ENCODE measurements at places on chromosomes 13 and 19. TPM values are rescaled to one million over a fixed set of nuclear protein-coding genes. Genes with fewer than 3 reads are reported as not detected.

DNA sequence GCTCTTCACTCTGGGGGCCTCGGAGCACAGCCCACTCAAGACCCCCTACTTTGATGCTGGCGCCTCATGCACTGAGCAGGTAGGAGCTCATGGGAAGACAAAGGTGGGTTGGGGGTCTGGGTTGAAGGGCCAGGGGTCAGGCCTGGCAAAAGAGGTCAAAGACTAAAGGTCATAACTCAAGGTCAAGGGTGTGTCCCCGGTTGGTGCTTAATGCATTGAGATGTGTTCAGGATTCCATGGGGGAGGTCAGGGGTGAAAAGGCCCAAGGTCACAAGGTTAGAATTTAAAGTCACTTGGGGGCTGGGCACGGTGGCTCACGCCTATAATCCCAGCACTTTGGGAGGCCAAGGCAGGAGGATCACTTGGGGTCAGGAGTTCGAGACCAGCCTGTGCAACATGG lies 4.9 kb upstream of the TOMM40 start:
- no peaks in the 10 kb centered on the region for H3K36me3 ChIP-seq
- H3K27ac ChIP-seq, result no peak overlapping the region
- no peaks in the 10 kb centered on the region for H3K27me3 ChIP-seq
- no peak overlapping the region for H3K4me3 ChIP-seq
- DNase-seq, result no peak
- H3K4me1 ChIP-seq, result peaks cover 5% of the 10 kb centered on the region

DNA sequence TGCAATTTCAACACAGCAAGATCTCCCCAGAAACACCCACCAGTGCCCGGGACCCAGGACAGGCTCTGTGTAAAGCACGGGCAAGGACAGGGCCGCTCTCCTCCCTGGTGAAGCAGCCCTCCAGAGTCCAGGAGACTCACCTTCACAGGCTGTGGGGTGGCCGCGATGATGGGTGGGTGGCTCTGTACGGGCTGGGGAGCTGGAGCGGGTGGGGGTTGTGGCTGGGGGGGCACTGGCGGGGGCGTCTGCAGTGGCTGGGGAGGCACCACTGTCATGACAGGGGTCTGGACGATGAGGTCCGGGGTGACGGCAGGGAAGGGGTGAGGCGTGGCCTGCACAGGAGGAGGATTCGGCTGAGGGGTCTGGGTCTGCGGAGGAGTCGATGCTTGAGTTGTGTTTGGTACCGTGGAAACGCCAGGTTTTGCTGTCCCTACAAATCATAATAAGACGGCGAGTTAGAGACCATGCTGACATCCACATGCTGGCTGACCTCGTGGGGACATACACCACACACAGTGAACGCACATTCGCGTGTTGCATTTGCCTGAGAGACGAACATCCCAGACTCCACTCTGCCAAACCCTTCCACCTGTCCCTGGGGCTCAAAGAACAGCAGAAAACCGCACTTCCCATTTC lies 33.1 kb upstream of the EPHX3 start:
- H3K4me1 ChIP-seq, result no peaks in the 10 kb centered on the region
- no peak for DNase-seq
- peak overlapping the region; percentile 24 for H3K27ac ChIP-seq

GRCh38 chr13:75704194-75704926 lies 68.2 kb downstream of the LMO7 start:
- H3K27me3 ChIP-seq, result no peaks in the 10 kb centered on the region
- no peaks in the 10 kb centered on the region for H3K4me1 ChIP-seq
- peak overlapping the region; percentile 56 for H3K27ac ChIP-seq
- DNase-seq, result no peak
- no peaks in the 10 kb centered on the region for H3K36me3 ChIP-seq

DNA sequence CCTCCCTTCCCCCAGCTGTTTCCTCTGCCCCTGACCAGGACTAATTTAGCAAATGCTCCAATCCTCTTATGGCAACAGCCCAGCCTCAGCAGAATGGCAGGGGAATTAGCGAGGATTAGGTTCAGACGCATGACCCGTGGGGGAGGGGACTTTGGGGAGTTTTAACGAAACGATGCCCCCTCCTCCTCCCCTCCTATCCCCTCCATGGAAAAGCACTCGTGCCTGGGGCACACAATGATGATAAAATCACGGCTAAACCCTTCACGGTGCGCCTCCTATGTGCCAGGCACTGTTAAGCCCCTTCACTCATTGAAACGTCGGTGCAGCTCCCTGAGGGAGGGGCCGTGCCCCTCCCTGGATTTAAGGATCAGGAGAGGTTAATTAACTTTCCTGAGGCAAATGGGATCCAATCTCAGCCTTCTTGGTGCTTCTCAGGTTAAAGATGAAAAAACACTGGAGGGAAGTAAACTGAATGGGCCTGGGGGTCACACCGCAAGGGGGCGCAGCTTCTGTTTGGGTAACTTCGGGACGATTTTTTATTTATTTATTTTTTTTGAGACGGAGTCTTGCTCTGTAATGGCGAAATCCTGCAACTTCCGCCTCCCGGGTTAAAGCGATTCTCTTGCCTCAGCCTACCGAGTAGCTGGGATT lies 10.1 kb upstream of the TPRX2 start:
- H3K27me3 ChIP-seq, result no peaks in the 10 kb centered on the region
- peak; percentile 24 for DNase-seq
- no peaks in the 10 kb centered on the region for H3K36me3 ChIP-seq
- no peaks in the 10 kb centered on the region for H3K4me1 ChIP-seq

The LAIR2 gene
- not detected for total RNA-seq

DNA sequence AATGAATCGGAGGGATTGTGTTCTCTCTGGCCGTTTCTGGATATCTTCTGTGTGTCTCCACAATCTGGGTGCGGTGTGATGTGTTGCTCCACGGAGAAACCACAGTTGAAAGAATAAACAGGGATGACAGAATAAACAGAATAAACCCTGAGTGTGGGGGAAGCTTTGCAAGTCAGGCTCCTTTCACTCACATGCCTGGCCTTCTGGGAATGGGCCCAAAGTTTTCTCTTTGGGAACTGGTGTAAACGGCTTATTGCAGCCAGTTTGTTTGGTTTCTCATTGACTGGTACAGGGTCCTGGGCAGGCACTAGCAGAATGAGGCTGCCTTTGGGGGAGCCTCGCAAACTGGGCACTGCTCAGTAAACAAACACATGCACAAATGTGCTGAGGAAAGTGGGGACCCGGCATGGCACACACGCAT lies 324.7 kb downstream of the DLEU7 start:
- no peaks in the 10 kb centered on the region for H3K36me3 ChIP-seq
- no peak overlapping the region for H3K27ac ChIP-seq
- H3K4me3 ChIP-seq, result no peak overlapping the region
- peak; percentile 34 for DNase-seq

GRCh38 chr19:7486923-7487322 lies 1.9 kb downstream of the PEX11G start:
- H3K27ac ChIP-seq, result no peak overlapping the region
- no peak for DNase-seq
- no peaks in the 10 kb centered on the region for H3K36me3 ChIP-seq
- H3K27me3 ChIP-seq, result no peaks in the 10 kb centered on the region

DNA sequence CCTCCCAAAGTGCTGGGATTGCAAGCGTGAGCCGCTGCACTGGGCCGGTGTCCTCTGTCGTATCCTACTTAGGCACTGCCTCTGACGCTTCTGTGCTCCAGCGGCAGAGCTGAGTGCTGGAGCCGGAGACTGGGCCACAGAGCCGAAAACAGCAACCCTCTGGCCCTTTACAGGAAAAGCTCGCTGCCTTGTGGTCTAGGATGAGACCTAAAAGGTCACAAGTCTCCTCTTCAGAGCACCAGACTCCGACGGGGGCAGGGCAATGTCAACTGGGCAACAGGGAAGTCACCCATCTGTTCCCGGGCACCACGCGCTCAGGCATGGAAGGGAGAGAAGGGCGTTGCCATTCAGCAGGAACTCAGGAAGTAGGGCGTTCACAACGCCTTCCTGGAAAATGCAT lies 91.7 kb downstream of the GADD45B start:
- H3K36me3 ChIP-seq, result no peaks in the 10 kb centered on the region
- DNase-seq, result peak; percentile 79
- no peaks in the 10 kb centered on the region for H3K4me1 ChIP-seq

The SMIM24 gene
- 59.0 TPM for total RNA-seq

GRCh38 chr19:52070496-52070895 lies 21.9 kb upstream of the ZNF432 start:
- no peak for DNase-seq
- no peaks in the 10 kb centered on the region for H3K4me1 ChIP-seq
- no peaks in the 10 kb centered on the region for H3K27me3 ChIP-seq
- no peak overlapping the region for H3K4me3 ChIP-seq
- H3K36me3 ChIP-seq, result peaks cover 33% of the 10 kb centered on the region

The SOHLH2 gene
- total RNA-seq, result 0.32 TPM

DNA sequence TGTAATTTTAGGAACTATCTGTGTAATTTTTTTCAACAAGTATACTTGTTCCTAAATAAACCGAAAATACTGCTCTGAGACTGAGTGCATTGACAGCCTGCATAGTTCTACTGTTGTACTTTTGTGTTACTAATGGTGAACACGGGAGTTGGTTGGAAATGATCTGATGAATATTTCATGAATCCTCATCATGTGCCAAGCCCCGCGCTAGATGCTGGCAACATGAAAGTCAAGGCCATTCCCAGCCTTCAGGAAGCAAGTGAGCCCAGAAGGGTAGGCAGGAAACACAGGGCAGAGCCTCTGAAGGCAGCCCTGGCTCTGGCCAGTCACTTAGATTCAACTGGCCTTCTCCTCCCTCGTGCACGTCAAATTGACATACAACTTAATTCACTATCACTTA lies 106.1 kb downstream of the ABCC4 start:
- no peak for DNase-seq
- no peaks in the 10 kb centered on the region for H3K36me3 ChIP-seq
- no peak overlapping the region for H3K4me3 ChIP-seq
- no peak overlapping the region for H3K27ac ChIP-seq

DNA sequence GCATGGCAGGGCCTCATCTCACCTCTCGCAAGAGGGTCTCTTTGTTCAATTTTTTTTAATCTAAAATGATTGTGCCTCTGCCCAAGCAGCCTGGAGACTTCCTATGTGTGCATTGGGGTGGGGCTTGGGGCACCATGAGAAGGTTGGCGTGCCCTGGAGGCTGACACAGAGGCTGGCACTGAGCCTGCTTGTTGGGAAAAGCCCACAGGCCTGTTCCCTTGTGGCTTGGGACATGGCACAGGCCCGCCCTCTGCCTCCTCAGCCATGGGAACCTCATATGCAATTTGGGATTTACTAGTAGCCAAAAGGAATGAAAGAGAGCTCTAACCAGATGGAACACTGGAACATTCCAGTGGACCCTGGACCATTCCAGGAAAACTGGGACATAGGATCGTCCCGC lies 8.0 kb downstream of the FXYD3 start:
- H3K36me3 ChIP-seq, result no peaks in the 10 kb centered on the region
- no peaks in the 10 kb centered on the region for H3K27me3 ChIP-seq
- H3K4me1 ChIP-seq, result peaks cover 29% of the 10 kb centered on the region
- peak overlapping the region; percentile 92 for H3K27ac ChIP-seq
- H3K4me3 ChIP-seq, result no peak overlapping the region
- DNase-seq, result peak; percentile 71

The CRB3 gene
- 118 TPM for total RNA-seq

The LMO7 gene
- total RNA-seq, result 118 TPM

- H3K4me3 ChIP-seq, result no peak overlapping the region
- H3K27me3 ChIP-seq, result no peaks in the 10 kb centered on the region
- H3K27ac ChIP-seq, result no peak overlapping the region
- DNase-seq, result no peak
- H3K36me3 ChIP-seq, result peaks cover 2% of the 10 kb centered on the region
Measured at GRCh38 chr19:13830741-13831536, 35.7 kb downstream of the ZSWIM4 start.

DNA sequence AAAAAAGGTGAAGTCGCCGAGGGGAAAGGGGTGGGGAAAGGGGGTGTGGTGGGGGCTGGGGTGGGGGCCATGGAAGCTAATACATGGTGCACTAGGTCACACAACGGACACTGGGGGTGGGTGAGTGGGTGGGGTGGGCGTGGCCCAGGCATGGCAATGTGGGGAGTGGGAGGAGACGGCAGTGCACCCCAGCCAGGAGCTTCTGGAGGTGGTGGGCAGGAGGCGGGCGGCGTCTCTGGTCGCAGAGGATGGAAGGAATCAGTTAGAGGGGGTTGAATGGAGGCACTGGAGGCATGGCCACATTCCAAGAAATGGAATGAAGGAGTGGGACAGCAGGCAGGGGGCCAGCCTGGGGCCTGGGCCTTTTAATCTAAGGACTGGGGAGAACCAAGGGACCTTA lies 19.2 kb upstream of the NANOS2 start:
- H3K27me3 ChIP-seq, result no peaks in the 10 kb centered on the region
- no peaks in the 10 kb centered on the region for H3K4me1 ChIP-seq
- DNase-seq, result no peak
- H3K4me3 ChIP-seq, result no peak overlapping the region

DNA sequence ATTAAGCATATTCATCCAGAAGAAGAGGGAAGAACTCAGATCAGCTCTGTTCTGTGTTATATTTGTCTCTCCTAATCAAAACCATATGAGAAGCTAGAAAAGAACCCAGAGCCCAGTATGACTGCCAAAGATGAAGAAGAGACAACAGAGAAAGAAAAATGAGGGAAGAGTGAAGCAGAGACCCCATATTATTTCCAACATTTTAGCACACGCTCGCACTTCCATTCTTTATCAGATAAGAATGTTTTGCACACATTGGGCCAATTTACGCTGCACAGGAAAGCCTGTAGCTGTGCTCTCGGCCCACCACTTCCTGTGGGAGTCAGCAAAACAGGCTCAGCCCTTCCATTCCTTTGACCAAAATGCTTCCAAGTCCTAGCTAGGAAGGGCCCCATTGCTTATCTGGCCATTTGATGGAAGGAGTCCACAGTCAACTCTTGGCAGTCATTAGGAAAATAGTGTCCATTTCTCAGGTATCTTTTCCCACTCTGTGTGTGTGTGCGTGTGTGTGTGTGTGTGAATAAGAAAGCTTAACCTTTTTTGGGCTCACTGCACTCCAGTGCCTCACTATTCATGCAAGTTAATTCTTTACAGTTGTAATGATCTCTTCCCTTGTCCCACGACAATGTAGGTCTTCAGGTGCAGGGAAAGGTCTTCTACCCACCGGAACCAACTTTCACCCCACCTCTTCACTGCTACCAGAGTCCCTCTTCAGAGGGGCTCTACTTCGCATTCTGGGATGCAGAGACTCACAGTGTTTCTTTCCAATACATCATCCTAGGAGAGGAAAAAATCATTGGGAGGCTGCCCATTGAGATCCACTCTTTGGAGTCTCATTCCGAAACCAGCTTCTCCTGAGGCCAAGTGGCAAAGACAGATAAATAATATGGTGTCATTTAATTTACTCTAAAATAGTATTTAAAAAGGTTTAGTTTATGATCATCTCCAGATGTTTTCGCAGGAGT lies 237.5 kb downstream of the COG6 start:
- no peaks in the 10 kb centered on the region for H3K36me3 ChIP-seq
- no peak overlapping the region for H3K27ac ChIP-seq
- no peak for DNase-seq
- H3K4me3 ChIP-seq, result no peak overlapping the region

Measured in colonic mucosa (tissue), 4 donors.